ENCODE measurements at places on chromosomes 13 and 19. TPM values are rescaled to one million over a fixed set of nuclear protein-coding genes. Genes with fewer than 3 reads are reported as not detected.

The PINLYP gene
- 5.0 TPM for total RNA-seq

The GCDH gene
- total RNA-seq: 42.7 TPM

The ALOX5AP gene
- 40.8 TPM for total RNA-seq

The NKPD1 gene
- total RNA-seq: 0.24 TPM

The PGLYRP2 gene
- not detected for total RNA-seq

The ZNF723 gene
- not detected for total RNA-seq

The PNMA8A gene
- 0.29 TPM for total RNA-seq

The FCER2 gene
- total RNA-seq: not detected

The PALM3 gene
- total RNA-seq: not detected

The CYP4F12 gene
- not detected for total RNA-seq

The C19orf38 gene
- total RNA-seq: 3.3 TPM

The RUBCNL gene
- 0.17 TPM for total RNA-seq

The UBXN6 gene
- total RNA-seq: 57.5 TPM

The RUVBL2 gene
- 59.0 TPM for total RNA-seq

The NLRP11 gene
- total RNA-seq: not detected

The TNFSF9 gene
- 0.77 TPM for total RNA-seq

The PGLYRP1 gene
- not detected for total RNA-seq

The FGF21 gene
- total RNA-seq: not detected

The SPC24 gene
- total RNA-seq: 64.7 TPM

The SIGLEC5 gene
- not detected for total RNA-seq

The NLRP7 gene
- not detected for total RNA-seq

The CBY2 gene
- not detected for total RNA-seq

The CYSLTR2 gene
- 4.1 TPM for total RNA-seq

The AZU1 gene
- total RNA-seq: not detected

The ZNF846 gene
- 11.2 TPM for total RNA-seq

The CD70 gene
- 6.7 TPM for total RNA-seq

The IQCN gene
- total RNA-seq: 6.0 TPM

The FAM124A gene
- 0.12 TPM for total RNA-seq

The GRK1 gene
- total RNA-seq: not detected

The GNA15 gene
- 37.4 TPM for total RNA-seq

The OR7A5 gene
- not detected for total RNA-seq

The COX6B2 gene
- not detected for total RNA-seq

The MARK4 gene
- 22.1 TPM for total RNA-seq

The ZNF443 gene
- total RNA-seq: 6.5 TPM

The SHC2 gene
- total RNA-seq: not detected

The FBN3 gene
- total RNA-seq: not detected

The CACNG6 gene
- total RNA-seq: not detected

The C1QTNF9 gene
- not detected for total RNA-seq

The PDE4A gene
- total RNA-seq: 31.7 TPM

The COL4A2 gene
- total RNA-seq: 0.19 TPM

The PLIN4 gene
- not detected for total RNA-seq

The FXYD3 gene
- not detected for total RNA-seq

The SLC5A5 gene
- total RNA-seq: 3.3 TPM

The ZNF439 gene
- 7.8 TPM for total RNA-seq

The ZNF829 gene
- total RNA-seq: 5.9 TPM

The TMEM145 gene
- total RNA-seq: not detected

The CD79A gene
- 8.6 TPM for total RNA-seq

The LRRC63 gene
- 0.63 TPM for total RNA-seq

The RDH8 gene
- total RNA-seq: not detected

Measured in activated naive CD4-positive, alpha-beta T cell treated with anti-CD3 and anti-CD28 coated beads, Interleukin-2, amount 10 ng/mL, durations not matched to agents 5 hours and 36 hours (primary cell).